CD4-positive, alpha-beta T cell treated with Interleukin-10 for 1 hour (primary cell): ENCODE measurements at places on chromosomes 11 and 22.

GRCh38 chr22:47547881-47548650, 785.6 kb downstream of the TBC1D22A start:
- no peak for DNase-seq

- no peak for DNase-seq
Measured at GRCh38 chr11:88179141-88179540, 3.9 kb upstream of the RAB38 start.

DNA sequence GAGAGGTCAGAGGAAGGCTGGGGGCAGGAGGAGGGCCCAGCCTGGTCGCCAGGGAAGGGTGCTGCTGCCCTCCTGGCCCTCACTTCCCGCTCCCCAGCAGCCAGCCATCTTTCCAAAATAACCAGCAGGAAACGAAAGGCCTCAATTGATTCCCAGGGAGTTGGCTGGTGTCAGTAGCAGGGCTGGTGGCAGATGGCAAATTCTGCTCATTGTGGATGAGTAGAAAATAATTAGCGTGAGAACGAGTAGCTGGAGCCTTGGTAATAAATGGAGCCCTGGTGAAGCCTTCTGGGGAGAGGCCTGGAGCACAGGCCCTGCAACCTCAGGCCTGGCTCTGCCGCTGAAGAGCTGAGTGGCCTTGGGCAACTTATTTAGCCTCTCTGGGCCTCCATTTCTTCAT, 31.3 kb downstream of the DAGLA start:
- no peak for DNase-seq

DNA sequence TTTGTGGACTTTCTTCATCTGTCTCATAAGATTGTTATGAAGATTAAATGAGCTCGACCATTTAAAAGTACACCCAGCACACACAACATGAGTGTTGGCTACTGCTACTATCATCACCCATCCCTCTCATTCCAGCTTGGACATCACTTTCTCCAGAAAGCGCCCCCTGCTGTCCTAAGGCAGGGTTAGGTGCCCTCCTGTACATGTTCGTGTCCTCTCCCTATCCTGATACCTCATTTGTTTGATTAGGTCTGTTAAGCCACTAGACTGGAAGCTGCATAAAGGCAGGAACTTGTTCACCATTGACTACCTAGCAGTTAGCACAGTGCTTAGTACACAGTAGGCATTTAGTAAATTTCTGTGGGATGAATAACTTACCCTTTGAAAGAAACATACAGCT, 85.5 kb downstream of the ENTHD1 start:
- DNase-seq, result peak; percentile 42

DNA sequence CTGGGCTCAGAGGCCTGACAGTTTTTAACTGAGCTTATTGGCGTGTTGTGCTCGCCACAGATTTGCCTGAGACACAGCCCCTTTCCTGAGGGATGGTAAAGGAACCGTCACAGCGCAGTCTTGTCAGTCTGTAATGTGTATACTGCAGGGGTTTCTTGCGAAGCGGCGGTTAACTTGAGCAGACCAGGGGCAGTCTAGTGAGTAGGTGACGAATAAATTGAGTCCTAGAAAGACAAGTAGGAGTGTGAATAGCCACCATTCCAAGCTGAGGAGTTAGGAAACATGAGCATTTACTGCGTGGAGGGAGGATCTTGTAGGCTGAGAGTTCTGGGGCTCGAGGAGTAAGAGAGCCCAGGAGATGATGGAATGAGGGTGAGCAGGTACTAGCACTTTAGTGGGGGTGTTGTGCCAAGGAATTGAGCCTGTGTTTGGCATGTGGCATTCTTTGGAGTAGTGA, 1.4 kb downstream of the MED15 start:
- no peak for DNase-seq

DNA sequence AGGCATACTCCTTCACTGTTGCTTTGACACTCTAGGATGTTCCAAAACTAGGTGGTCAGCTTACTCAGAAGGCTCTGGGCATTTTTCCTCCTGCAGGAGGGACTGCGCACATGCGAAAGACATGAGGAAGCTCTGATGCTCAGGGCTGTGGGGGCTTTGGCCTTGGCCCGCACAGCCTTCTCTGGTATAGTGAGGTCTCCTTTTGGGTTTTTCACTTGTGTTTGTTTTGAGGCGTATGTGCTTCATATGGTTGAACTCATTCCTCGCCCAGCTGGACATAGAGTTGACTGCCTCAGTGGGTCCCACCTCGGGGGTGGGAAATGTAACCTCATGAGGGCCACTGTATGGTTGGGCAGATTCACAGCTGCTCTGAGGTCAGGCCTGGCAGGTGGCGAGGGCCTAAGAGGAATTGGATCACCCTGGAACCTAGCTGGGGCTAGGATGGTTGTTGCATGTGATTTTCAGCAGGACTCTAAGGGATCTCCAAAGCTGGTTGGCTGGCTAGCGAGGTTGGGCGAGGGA, 63.7 kb downstream of the PTPRJ start:
- DNase-seq, result no peak

DNA sequence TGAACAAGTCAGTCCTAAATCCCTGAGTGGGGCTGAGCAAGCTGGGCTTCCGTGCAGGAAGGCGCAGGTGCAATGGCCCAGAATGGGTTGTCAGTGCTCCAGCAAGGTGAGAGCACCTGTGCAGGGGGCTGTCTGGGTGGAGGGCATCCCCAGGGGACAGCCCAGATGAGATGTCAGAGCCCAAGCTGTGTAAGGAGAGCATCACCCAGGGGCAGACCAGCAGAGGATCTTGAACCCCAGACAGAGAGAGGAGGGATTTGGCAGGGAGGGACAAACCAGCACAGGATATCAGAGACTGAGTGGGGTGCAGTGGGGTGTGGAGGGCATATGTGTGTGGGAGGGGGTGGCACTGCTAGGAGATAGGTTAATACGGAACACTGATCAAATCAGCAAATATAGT, 114.9 kb upstream of the TMEM45B start:
- DNase-seq, result no peak
